ENCODE measurements at places on chromosomes 3 and 15. TPM values are rescaled to one million over a fixed set of nuclear protein-coding genes. Genes with fewer than 3 reads are reported as not detected.
A peak's percentile ranks its signal among the peaks of the same experiment; 100 is the strongest.

CCDC54 gene
- polyA plus RNA-seq, result not detected

GAP43 gene
- not detected for polyA plus RNA-seq

ZBED2 gene
- 120 TPM for polyA plus RNA-seq

ARGFX gene
- not detected for polyA plus RNA-seq

HTR3E gene
- not detected for polyA plus RNA-seq

HGD gene
- polyA plus RNA-seq, result not detected

DNAH12 gene
- polyA plus RNA-seq, result 0.10 TPM

ACKR4 gene
- 0.14 TPM for polyA plus RNA-seq

SERPINI1 gene
- 2.2 TPM for polyA plus RNA-seq

GRAMD1C gene
- 2.0 TPM for polyA plus RNA-seq

GRCh38 chr15:75063338-75063737 is 39.9 kb downstream of the PPCDC start:
- no peak for DNase-seq

- DNase-seq, result peak; percentile 56
Observed at GRCh38 chr15:66955871-66956585, 109.4 kb upstream of the SMAD3 start.

GRCh38 chr3:134348524-134348923 is 25.7 kb downstream of the AMOTL2 start:
- peak; percentile 93 for DNase-seq

- DNase-seq, result no peak
Observed at GRCh38 chr15:39785841-39786240, 3.2 kb upstream of the FSIP1 start.

- no peak for DNase-seq
Observed at GRCh38 chr3:11565072-11565471, 78.6 kb downstream of the VGLL4 start.

DNA sequence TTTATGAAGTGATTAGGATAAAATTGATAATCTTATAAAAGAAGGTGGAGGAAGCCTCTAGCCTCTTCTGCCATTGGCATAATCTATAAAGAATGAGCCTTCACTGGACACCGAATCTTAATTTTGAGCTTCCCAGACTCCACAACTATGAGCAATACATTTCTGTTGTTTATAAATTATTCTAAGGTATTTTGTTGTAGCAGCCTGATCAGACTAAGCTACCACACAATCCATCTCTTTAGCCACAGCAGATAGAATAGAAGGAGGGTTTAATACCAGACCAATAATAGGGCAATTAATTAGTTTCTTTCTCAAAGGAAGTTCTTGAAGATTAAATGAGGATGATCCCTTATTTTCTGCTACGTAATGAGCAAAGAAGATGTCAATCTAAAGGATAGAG is 33.3 kb downstream of the SUCNR1 start:
- DNase-seq, result no peak

DNA sequence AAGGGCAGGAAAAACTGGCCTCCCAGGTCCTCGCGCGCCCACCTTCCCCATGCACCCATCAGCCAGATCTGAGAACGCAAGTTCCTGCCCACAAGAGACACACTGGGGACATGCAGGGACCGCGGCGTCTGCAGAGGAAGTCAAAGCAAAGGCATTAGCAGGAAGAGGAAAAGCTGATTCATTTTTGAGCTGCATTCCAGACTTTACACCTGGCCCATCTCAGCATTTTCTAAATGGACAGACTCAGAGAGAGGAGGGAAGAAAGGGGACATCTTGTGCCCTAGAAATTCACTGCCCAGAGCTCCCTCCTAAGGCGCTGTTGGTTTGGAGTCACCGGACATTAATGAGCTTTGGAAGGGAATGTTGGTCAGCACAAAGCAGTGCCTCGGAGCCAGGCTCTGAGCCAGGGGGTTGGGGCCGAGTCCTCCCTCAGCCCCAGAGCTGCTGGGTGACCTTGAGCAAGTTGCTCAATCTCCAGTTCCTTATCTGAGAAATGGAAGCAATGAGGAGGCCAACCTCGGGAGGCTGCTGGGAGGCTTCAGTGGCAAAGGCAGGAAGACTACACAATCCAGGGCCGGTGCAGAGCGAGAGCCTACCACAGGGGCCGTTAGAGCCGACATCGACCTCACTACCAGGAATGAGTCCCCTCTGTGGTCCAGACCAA is 150.5 kb upstream of the IQSEC1 start:
- no peak for DNase-seq

- DNase-seq, result no peak
Observed at GRCh38 chr3:50687127-50687751, 12.5 kb downstream of the DOCK3 start.

DNA sequence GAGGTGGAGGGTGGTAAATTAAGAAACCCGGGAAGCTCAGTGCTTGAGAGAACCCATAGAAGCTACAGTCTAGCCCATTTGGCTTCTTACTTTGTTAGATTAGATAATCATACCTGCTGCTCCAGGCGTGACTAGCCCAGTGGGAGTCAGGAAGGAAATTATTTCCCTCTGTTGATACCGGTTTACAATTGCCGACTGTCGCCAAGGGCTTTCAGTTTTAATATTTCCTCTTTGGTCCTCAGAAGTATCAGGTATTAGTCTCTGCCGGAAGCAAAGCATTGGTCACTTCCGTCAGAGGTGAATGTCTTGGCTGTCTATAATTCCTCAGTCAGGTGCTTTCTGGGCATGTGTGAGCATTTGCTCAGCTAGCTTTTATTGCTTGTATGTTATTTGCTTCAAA is 75.2 kb downstream of the LPP start:
- no peak for DNase-seq

GRCh38 chr3:50297896-50298725 is 1.1 kb downstream of the HYAL3 start:
- DNase-seq, result no peak

DNA sequence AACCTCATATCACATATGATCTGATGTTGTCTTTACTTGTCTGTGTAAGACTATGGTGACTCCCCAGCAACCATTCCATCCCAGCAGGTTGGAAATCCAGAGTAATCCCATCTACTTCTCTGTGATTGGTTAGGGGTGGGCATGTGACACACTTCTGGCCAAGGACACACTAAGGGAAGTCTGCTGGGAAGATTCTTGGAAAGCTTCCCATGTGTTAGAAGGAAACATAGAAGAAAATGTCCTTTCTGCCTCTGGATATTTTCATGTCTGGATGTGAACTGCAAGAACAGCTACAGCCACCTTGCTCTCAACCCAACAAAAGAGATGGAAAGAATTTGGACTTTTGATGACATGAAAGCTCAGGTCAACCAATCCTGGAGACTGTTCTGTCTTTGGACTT is 2.6 kb upstream of the UBE2Q2 start:
- no peak for DNase-seq

- DNase-seq, result no peak
Observed at GRCh38 chr3:177995381-177996085, 540.7 kb upstream of the KCNMB2 start.

DNA sequence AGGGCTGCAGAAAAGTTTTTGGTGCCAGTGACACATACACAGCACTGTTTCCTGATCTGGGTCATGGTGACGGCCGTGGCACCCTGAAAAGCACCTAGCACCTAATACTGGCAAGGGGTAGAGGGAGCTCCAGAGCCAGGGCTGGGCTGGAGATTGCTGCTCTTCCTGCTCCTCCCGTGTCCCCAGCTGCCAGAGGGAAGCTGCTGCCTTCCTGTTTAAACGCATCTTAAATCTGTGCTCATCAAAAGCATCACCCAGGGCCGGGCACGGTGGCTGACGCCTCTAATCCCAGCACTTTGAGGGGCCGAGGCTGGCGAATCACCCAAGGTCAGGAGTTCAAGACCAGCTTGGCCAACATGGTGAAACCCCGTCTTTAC is 156.7 kb upstream of the MEF2A start:
- DNase-seq, result peak; percentile 19

Data from keratinocyte (primary cell).